Osteoblast (primary cell): ENCODE measurements at places on chromosomes 3 and 15. TPM values are rescaled to one million over a fixed set of nuclear protein-coding genes. Genes with fewer than 3 reads are reported as not detected.
A peak's percentile ranks its signal among the peaks of the same experiment; 100 is the strongest.

DNA sequence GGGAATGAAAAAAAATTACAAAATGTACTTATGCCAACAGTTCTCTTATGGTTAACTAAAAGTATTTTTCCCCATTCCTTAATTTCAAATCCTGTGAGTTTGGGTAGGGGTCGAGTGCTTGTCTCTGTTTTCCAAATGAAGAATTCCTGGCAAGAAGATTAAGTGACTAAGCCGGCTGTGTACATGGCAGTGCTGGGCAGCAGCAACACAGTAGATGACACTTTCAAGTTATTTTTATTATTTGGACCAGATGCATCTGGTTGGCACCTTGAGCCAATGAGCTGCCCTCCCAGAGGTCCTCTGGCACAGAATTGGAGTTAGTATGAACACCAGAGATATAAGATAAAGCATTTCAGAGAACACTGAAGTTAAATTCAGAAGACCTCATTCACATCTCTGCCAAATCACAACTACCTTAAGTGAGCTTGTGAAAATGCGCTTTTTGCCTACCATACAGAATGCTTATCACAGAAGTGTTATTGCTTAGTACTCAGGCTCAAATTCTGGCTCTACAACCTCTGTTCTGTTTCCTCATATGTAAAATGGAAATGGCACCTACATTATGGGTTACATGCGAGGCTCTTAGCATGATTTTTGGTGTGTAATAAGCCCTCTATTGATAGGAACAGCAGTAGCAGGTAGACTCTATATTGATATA lies 256.9 kb downstream of the UBE2E2 start:
- DNase-seq: no peak

GRCh38 chr3:193593668-193594030 lies 641 bp downstream of the OPA1 start:
- DNase-seq: peak; percentile 36

DNA sequence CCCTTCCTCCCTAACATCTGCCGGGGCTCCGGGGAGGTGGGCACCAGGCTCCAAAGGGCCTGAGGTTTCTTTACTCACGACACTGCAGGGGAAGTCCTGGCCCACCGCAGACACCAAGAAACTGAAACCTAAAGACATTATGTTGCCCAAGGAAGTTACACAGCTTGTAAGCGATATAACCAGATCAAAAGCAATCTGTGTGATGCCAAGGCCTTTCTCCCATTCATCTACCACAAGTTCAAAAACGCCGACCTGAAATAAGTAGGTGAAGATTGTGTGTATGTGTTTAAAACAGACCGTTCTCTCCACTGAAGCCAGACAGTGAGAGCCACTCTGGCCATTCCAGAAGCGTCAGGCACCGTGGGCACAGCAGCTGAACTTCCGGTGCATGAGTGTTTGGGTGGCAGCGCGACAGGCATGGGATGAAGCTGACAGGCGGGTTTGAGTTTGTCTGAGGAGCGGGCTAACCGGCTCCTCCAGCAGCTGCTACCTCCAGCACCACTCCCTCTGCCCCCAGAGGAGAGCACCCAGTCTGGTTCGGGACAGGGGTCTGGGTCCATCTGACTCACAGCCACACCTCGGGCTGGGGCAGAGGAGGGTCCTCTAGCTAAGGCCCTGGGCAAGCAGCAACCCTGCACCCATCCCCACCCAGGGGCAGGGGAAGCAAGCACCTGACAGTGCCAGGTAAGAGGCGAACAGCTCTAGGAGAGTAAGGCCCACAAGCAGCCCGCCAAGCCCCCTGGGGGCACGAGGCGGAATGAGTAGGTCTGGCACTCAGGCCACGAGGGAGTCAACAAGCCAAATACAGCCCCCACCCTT lies 1.3 kb downstream of the TNK2 start:
- DNase-seq: peak; percentile 85

DNA sequence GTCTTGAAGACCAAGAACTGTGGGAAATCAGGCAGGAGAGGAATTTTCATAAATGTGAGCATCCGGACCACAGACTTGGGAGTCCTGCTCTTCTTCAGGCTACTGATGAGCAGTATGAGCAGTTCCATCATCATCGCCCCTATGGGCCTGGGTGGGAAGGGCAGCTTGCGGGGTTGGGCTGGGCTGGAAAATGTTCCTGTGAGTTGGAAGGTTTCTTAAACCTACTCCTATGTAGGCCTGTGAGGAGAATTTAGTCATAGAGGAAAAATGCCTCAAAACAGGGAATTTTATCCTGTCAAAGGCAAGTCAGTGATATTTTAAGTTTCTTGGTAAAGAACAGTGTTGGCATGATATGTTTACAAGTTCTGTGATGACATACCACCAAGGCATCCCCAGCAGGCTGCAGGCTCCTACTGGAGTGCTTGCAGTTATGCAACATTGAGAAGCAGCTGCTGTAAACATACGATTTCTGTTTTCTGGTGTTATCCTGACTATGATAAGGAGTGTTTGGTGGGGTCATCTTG lies 10.3 kb downstream of the MASP1 start:
- DNase-seq: peak; percentile 88

DNA sequence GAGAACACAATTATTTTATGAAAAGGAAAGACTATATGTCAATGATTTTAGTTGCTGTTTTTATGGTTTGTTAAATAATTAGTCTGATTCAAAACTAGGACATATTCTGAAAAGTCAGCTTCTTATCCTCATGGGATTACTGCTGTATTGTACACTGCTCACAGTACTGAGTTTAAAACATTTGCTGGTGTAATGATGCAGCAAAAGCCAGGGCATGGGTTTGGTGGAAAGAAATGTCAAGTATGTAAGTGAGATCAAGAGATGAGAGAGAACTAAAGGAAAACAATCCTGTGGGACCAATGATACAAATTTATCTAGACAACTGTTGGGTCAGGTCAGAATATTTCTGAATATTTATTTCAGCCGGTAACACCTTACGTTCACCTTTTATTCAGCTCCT lies 210.1 kb upstream of the ARHGEF26 start:
- DNase-seq: no peak

Gene DIPK2A
- total RNA-seq: 18.0 and 38.0 TPM in 2 replicates

Gene COL6A5
- total RNA-seq: not detected in 2 replicates

DNA sequence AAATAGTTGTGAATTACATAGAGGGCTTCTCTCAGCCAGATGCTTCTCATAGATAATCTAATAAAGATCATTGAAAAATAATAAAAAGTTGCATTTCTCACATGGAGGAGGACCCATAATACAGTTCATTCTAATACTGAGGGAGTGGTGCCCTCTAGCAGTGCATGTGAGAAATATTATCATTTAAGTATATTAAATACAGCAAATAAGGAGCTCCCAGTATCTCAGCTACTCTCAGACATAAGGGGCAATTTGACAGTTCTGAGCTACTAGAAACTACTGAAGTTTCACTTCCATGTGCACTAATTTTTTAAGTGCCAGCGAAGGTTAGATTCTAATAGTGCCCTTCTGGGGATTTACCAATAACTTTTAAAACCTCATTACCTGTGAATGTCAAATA lies 188.3 kb downstream of the IL5RA start:
- DNase-seq: no peak

GRCh38 chr3:182364723-182365650 lies 428.3 kb upstream of the ATP11B start:
- DNase-seq: no peak
